Tibial nerve (tissue), 4 donors: ENCODE measurements at places on chromosomes 11 and 22. TPM values are rescaled to one million over a fixed set of nuclear protein-coding genes. Genes with fewer than 3 reads are reported as not detected.

The SEC14L6 gene
- 0.21 TPM for total RNA-seq

The OR51E1 gene
- 0.39 TPM for total RNA-seq

The RAG1 gene
- total RNA-seq, result 0.60 TPM

The SYT13 gene
- 0.44 TPM for total RNA-seq

- no peak for DNase-seq
These were observed 200.6 kb downstream of the CEP164 start for GRCh38 chr11:117528097-117528721.

- DNase-seq, result no peak
These were observed 1.2 kb downstream of the MSANTD2 start for GRCh38 chr11:124798991-124799347.

- DNase-seq, result peak; percentile 61
These were observed 14.9 kb downstream of the DCPS start for GRCh38 chr11:126318574-126319373.

DNA sequence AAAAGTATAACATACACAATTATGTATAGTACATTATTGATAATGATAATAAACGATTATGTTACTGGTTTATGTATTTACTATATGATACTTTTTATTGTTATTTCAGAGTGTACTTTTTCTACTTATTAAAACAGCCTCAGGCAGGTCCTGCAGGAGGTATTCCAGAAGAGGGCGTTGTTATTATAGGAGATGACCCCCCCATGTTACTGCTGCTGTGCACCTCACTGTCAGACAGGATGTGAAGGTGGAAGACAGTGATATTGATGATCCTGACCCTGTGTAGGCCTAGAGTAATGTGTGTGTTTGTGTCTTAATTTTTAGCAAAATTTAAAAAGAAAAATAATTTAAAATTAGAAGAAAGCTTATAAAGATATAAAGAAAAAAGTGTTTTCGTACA is 57.6 kb downstream of the REXO2 start:
- no peak for DNase-seq

DNA sequence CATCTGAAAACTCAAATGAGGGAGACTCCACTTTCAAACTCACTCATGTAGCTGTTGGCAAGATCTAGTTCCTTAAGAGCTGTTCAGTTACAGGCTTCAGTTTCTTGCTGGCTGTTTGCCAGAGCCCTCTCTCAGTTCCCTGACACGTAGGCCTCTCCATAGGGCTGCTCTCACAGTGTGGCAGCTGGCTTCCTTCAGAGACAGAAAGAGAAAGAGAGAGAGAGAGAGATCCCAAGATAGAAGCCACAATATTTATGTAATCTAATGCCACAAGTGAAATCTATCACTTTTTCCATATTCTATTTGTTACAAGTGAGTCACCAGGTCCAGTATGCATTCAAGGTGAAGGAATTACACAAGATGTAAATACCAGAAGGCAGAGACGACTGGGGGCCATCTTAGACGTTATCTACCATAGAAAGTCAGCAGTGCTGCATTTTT is 168.8 kb downstream of the RCN1 start:
- peak; percentile 18 for DNase-seq
